ENCODE measurements at places on chromosomes 3 and 15.

DNA sequence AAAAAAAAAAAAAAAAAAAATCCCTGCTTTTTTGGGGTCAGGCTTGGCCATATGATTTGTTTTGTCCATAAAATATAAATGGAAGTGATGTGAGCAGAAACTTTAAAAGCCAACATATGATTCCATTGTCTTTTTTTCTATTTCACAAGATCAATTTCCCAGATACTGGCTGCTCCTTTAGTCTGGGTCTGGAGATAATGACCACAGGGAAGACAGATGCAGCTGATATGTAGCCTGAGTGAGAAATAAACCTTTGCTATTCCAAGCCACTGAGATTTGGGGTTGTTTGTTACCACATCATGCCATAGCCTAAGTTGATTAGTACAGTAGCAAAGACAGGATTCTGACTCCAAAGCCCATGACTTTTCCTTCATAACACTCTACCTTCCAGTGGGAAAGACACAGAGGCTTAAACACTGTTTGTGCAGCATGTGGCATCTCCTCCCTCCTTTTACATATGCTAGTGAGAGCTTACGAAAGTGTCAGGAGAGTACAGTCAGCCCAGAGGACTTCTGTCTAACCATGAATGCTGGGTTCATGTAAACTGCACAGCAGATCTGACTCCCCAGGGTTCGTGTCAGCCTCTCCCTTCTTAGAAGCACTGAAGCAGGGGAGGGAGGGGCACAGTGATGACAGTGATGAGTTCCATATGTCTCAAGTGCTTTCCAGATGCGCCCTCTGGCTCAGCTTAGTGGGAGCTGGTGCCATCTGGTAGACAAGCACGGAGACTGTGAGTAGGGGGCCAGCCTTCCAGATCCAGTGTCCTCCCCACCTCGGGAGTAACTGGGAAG, 36.7 kb upstream of the SLC7A14 start:
- peak; percentile 91 for DNase-seq

GRCh38 chr3:193870376-193871219, 265.4 kb upstream of the HES1 start:
- no peak for DNase-seq

DNA sequence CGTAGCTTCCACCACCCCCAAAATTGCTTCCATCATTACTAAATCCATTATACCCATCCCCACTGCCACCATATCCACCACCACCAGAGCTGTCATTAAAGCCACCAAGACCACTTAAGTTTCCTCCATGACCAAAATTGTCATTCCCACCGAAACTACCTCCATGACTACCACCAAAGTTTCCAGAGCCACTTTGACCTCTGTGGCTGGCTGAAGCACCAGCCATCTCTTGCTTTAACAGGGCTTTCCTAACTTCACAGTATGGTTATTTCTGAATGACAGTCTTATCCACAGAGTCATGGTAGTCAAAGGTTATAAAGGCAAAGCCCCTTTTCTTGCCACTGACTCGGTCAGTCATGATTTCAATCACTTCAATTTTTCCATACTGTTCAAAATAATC, 24.3 kb upstream of the DENND4A start:
- no peak for DNase-seq

- DNase-seq = no peak
Measured at GRCh38 chr3:162701211-162701610, 1204.6 kb downstream of the OTOL1 start.

DNA sequence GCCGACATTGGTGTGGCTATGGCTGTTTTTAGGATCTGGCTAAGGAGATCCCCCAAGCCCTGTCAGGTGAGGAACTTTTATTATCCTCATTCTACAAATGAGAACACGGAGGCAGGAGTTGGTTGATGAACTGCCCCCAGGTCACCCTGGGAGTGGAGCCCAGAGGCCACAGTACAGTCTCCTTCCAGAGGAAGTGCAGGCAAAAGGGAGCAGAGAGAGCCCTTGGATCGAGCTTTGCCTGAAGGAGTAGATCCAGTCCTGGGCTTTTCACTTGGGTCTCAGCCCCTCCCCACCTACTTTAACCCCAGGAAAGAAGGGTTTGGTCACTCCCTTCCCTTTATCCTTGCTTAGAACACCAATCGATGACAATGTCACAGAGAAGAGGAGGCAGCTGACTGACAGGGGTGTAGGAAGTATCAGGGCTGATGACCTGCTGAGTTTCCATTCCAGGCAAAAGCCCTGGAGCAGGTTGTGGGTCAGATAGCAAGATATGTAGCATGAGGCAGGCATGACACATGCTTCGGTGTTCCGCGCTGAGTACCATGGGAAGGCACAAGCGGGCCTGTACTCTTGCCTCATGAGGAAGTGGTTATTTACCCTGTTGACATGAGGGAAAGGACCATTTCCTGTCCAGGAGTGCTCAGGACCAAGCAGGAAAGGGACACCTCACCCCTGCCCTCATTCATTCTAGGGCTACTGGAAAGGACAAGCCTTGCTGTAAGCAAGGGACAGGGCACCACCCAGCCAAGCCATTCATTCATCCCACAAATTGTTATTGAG, 5.8 kb upstream of the PLA2G4D start:
- DNase-seq = no peak

- no peak for DNase-seq
Measured at GRCh38 chr3:62567097-62568021, 194.0 kb upstream of the FEZF2 start.

DNA sequence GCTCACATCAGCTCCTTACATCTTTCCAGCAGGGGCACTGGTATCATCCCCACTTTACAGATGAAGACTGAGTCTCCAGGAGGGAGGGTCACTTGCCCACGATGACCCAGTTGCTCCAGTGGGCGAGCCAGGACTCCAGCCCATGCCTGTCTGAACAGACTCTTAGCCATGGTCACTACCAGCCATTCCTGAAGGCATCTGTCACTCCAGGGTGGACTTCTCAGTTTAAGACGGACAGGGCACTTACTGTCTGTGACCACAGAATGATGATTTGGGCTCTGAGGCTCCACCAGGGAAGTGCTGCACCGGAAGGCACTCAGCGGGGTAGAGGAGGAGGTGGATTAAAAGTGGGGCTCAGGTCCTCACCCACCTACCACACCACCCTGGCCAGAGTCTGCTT, 104.0 kb upstream of the SLC6A6 start:
- no peak for DNase-seq

DNA sequence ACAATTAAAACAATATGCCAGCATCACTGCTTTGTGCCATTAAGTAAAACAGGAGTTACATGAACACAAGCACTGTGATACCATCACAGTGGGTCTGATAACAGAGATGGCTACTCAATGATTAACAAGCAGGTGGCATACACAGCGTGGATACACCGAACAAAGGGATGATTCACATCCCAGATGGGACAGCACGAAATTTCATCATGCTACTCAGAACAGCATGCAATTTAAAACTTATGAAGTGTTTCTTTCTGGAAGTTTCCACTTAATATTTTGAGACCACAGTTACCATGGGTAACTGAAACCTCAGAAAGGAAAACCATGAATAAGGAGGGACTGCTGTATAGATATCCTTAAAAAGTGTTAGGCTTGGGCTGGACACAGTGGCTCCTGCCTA, 44.5 kb downstream of the SLC24A1 start:
- DNase-seq = no peak

DNA sequence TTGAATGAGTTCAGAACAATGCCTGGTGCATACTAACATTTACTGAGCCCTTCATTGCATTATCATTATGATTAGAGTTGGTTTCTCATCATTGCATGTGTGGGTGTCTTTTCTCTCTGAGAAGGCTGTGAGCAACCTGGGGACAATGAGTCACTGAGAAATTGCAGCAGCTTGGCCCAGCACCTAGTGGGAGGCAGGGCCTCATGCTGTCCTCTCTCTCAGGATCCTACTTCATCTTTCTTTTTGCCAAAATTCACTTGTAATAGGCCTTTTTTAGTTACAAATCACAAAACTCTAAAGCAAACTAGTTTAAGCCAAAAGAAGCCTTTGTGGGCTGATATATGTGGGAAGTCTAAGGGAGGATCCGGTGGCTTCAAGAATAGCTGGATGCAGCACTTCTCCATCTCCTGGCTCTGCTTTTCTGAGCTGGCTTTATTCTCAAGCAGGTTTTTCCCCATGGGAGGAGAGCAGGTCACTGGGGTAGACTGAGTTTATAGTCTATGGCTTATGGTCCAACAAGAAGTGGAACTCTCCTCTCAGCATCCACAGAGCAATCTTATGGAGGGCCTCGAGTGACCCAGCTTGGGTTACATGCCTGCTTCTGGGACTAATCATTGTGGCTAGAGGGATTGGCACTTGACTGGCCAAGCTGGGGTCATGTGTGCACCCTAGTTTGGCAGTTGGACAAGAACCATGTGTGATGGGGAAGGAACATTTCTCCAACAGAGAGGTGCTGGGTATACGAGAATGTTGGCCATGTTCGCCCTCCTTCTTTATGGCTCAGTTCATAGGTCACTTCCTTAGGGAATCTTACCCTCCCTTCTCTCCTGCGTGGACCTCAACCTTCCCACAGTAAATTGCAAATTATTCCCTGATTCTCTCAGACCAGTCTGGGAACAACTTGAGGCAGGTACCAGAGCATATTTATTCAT, 8.7 kb upstream of the CAMK1 start:
- DNase-seq = no peak

GRCh38 chr15:53974813-53975212, 3.4 kb upstream of the UNC13C start:
- DNase-seq = no peak

- no peak for DNase-seq
Measured at GRCh38 chr3:64539451-64540196, 148.2 kb downstream of the ADAMTS9 start.

GRCh38 chr3:49108346-49108745, 3.8 kb upstream of the QARS1 start:
- DNase-seq = no peak

- DNase-seq = no peak
Measured at GRCh38 chr3:109072194-109072593, 45.7 kb downstream of the MORC1 start.

- no peak for DNase-seq
Measured at GRCh38 chr3:105502333-105502732, 135.6 kb downstream of the ALCAM start.

- no peak for DNase-seq
Measured at GRCh38 chr15:81337713-81338157, 13.8 kb upstream of the STARD5 start.

DNA sequence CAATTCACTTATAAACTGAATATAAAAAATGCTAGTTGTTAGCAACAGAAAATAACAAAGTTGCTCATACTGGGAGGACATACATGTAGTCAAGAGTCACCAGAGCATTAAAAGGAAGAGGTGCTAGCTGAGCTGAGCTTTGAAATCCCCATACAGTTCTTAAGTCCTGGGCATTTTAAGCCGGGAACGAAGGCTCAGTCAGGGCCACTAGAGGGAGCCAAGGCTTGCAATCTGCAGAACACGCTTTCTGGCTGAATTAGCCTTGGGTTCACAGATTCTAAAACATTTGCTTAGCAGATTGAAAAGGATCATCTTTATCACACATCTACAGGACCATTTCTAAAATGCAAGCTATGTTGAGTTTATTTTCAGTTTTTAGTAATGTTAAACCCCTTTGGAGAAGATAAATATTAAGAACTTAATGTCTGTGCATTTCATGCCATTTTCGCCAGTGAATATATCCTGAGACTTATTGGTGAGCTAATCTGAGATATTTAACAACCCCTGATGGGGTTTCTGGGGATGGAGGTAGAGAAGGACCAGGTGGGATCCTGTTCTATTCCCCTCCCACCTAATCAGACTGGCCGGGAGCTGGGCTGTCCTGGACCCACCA, 26.3 kb upstream of the MNS1 start:
- peak; percentile 79 for DNase-seq

DNA sequence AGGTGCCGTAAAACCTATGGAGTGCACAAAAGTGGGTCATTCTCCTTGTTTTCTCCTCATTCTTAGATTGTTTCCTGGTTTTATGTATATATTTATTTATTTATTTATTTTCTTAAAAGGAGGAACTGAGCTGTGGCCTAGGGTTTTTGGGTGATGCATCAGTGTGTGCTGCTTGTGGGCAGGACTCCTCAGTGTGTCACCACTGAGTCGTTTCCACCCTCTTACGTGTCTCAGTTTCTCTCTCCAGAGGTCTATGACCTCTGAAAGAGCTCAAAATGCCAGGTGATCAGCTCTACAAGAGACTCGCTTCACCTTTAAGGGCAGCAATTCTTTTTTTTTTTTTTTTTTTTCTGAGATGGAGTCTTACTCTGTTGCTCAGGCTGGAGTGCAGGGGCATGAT, 72.9 kb downstream of the CD200 start:
- no peak for DNase-seq

GRCh38 chr3:58749948-58750347, 83.4 kb upstream of the FAM3D start:
- no peak for DNase-seq

- no peak for DNase-seq
Measured at GRCh38 chr15:99683000-99683670, 50.1 kb downstream of the LYSMD4 start.

DNA sequence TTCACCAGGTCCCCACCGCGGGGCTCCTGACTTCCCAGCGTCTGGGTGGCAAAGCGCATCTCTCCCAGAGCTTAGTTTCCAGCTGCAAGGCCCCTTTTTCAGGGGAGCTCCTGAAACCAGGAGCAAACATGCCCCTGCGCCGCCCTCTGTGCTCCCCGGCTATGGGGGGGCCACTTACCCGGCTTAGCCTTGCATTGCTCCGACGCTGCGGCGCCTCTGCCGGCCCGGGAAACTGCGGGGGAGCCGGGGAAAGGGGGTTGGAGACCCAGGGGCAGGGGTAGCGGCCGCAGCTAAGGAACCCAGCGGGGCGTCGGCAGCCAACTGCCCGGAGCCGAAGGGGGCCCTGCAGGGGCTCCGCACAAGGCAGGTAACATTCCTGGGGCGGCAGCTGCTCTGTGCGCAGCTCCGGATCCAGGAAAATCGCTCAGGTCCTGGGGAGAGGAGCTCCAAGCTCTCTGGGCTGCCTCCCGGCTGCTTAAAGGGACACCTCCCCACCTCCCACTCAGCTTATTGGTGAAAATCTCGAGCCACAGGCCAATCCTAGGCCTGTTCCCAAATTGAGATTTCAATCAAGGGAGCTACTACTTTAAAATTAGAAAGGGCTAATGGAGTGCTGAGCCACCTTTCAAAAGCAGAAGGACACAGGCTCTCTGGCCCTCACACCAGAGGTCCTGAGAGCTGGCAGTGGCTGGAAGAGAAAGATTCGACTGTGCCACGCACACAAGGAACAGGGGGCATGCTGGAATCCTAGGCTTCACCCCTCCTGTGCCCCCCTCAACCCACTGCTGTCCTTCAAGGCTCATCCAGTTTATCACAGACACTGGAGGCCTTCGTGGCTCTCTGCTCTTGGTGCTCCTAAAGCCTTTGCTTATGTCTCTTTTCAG, 42.7 kb upstream of the PRICKLE2 start:
- DNase-seq = no peak

DNA sequence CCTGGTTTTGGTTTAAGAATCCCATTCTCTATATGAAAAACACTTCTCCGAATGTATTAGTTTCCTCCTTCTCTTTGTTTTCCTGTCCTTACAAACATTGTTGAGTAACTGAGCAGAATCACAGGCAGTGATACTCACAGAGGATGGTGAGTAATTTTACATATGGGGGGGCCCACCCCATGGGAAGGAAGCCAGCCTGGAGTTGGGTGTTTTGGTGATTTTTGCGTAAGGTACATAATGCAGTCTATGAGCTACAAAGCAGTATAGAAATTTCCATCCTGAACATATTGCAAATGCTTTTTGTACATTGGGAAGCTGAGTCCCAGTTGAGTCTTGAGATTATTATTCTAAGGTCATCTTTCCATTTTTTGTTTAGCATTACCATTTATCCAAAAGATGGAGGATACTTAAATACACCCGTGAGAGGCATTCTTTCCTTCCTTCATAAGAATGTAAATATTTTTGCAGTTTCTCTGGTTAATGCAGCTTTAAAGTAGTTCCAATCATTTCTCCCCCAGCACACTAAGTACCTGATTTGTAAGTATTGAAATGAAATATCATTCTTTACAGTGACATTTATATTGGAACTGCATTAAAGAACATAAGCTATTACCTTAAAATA, 476.8 kb downstream of the AGBL1 start:
- DNase-seq = no peak
